ENCODE measurements at places on chromosomes 2 and 18.

DNA sequence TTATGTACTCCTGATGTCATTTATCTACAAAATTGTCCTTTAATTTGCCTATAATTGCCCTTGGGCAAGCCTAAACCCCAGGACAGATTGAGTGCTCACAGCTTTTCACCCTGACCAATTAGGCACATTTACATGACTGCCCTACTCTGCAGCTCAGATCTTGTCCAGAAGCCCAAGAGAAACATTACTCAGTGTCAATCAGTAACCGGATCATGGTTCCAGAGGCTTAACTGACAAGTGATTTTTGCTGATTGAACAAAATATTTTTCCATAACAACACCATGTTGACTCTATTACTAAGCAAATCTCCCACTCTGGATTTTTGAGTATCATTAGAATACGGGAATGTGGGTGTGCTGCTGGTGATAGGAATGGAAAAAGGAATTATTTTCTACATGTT, 465.4 kb upstream of the TNP1 start:
- DNase-seq = no peak

DNA sequence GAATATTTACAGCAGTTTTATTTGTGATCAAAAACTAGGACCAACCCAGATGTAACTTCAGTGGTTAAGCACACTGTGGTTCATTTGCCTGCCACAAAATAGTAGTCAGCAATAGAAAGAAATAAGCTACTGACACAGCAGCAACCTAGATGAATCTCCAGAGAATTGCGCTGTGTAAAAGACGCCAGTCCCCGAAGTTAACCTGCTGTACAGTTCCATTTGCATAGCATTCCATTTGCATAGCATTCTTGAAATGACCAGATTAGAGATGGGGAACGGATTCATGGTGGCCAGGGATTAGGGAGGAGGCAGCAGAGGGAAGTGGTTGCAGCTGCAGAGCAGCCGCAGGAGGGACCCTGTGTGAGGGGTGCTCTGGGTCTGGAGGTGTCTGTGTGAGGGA, 39.3 kb upstream of the NFATC1 start:
- DNase-seq = no peak

DNA sequence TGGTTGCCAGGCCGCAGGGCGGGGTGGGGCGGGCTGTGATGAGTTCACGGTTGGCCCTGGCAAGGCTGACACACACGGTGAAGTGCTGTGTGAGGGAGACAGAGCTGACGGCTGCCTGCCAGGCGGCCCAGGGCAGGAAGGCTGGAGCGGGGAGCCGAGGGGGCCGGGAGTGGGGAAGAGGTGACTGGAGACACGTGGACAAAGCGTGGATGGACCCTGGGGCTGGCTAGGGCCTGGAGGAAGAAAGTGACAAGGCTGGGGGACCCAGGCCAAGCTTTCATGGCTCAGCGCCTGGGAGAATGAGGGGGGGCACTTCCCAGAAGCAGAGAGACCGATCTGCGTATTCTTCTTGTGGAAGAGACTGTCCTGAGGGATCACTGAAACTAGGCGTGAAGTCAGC, 123.2 kb downstream of the DYSF start:
- DNase-seq = no peak

DNA sequence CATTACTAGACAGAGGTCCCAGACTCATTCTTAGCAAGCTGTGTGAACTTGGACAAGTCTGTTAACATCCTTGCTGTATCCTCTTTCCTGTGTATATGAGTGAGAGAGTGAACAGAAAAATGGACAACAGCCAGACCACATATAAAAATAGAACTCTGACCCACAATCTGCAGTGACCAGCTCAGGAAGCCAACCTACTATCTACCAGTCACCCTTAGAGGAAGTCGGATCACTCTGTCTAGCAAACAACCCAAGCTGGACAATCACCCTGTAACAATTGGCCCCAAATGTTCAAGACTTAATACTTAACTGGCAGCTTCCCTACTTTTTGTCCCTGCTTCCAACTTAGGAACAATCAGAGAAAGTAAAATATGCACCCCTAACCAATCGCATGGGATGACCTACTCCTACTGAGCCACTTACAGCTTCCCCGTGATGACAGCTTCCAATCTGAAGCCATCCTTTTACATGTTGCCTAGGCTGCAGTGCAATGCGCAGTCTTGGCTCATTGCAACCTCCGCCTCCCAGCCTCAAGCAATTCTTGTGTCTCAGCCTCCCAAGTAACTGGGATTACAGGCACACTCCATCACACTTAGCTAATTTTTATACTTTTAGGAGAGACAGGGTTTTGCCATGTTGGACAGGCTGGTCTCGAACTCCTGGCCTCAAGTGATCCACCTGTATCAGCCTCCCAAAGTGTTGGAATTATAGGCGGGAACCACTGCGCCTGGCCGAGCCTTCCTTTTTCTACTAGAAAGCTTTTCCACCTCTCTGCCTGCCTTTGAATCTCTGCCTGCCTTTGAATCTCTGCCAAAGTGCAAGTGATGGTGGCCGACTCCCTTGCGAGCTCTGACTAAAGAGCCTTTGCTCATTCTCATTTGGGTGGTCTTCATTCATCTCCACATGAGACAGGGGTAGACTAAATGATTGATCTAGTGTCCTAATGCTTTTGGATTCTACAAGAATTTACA, 158.3 kb upstream of the NDUFV2 start:
- no peak for DNase-seq

DNA sequence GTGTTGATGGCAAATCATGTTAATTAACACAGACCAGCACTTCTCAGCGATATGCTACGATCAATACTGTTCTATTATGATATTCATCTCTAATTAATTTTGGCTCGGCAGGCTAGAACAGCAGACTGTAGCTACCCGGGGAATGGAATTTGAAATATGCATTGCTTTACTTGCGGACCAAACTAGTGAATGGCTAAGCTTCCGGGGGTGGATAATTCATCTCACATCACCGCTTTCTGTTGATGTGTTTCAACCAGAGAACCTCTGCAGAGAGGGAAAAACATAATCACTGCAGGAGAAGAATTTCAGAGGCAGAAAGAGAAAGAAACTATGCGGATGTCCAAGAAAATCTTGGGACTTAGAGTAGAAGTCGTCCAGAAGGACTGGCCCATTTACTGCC, 490.9 kb downstream of the STK39 start:
- no peak for DNase-seq

- DNase-seq = no peak
Measured at GRCh38 chr2:169928463-169928864, 101.2 kb downstream of the UBR3 start.

GRCh38 chr18:13176847-13177246, 41.7 kb upstream of the LDLRAD4 start:
- DNase-seq = no peak

- peak; percentile 23 for DNase-seq
Measured at GRCh38 chr2:230327418-230328154, 593 bp downstream of the SP140L start.

DNA sequence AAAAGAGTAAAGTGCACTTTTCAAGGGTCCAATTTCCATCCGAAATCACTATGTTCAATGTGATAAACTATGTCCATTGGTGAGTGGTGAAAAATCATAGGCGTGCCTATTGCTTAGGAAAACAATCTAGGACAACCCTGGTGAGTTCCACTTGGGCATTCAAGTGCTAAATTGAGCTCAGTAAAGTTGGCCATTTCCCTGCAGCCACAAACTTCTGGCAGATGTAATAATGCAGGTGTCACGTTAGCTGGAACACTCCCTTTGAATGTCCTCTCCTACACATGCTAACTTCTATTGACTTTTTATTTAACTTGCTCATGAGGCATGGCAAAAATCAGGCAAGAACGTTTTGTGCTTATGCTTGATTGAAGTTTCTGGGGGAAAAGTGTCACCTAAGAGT, 67.1 kb downstream of the CPS1 start:
- no peak for DNase-seq

DNA sequence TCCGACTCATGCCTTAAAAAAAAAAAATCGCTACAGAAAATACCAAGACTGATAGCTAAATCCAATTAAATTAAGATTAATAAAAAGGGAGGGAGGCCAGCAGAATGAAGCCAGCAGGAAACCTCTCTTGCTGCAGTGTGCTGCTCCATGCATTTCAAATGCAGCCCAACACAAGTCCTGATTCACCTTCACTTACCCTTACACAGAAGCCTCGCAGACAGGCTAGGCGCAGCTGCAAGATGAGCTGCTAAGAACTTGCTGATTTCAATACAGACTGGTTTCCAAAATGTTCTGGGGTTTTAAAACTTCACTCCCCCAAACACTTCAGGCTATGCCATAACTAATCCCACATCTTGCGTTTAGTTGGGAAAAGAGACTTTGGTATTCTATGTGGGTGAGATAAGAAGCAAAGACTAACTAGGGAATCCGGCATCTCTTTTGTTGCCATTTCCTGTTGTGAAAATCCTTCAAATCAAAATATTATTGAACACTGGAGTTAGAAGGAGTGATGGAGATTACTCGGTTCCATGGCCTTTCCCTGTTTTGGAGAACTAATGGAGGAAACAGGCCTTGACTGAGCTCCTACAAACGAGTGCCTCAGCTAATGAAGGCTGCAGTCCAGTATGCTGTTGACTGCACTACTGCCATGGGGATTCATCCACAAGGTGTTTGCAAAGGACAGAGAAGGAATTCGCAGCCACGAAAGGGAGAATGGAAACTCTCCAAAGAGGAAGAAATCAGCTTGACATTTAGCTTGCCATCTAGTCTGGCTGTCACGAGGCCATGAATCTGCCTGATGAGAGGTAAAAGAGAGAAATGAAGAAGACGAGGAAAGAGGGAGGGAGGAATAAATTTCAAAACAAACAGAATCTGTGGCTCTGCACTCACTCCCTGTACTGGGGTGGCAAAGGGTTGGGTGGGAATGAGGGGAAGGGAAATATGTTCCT, 67.3 kb downstream of the CLHC1 start:
- no peak for DNase-seq

GRCh38 chr2:196823750-196824522, 14.8 kb upstream of the C2orf66 start:
- no peak for DNase-seq

- DNase-seq = peak; percentile 68
Measured at GRCh38 chr2:43142921-43143438, 83.4 kb downstream of the ZFP36L2 start.

DNA sequence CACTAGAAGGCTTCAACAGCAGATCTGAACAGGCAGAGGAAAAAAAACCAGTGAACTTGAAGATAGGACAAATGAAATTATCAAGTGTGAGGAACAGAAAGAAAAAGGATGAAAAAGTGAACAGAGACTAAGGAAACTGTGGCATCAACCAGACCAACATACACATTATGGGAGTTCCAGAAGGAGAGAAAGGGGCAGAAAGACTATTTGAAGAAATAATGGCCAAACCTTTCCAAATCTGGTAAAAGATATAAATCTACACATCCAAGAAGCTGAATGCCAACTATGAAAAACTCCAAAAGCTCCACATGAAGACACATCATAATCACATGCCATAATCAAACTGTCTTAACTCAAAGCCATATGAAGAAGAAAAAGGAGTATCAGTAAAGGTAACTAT, 79.8 kb downstream of the ROCK1 start:
- no peak for DNase-seq

GRCh38 chr2:132645176-132645575, 24.8 kb downstream of the LYPD1 start:
- DNase-seq = no peak

GRCh38 chr18:78305789-78306188, 673.8 kb upstream of the SALL3 start:
- no peak for DNase-seq

- DNase-seq = no peak
Measured at GRCh38 chr2:68968221-68968620, 6.2 kb upstream of the GKN1 start.

DNA sequence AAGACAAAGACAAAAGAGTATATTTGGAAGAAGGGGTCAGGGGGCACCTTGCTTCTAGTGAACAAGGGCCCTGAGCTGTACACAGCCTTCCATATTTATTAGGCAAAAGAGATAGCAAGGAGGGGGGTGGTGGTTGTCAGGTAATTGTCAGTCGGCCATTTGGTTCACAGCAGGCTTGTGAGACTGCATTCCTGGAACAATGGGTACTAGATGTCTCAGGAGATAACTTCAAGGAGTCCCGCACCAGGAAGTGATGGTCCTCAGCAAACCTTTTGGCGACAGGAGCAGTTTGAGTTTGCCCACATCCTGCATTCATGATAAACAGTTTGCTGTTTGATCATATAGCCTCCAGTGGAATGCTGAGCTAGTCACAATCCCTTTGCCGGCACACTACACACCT, 376.4 kb upstream of the RAB12 start:
- no peak for DNase-seq

GRCh38 chr2:62856228-62857040, 150.9 kb downstream of the EHBP1 start:
- DNase-seq = no peak

GRCh38 chr2:152738438-152738837, 20.0 kb downstream of the ARL6IP6 start:
- no peak for DNase-seq

DNA sequence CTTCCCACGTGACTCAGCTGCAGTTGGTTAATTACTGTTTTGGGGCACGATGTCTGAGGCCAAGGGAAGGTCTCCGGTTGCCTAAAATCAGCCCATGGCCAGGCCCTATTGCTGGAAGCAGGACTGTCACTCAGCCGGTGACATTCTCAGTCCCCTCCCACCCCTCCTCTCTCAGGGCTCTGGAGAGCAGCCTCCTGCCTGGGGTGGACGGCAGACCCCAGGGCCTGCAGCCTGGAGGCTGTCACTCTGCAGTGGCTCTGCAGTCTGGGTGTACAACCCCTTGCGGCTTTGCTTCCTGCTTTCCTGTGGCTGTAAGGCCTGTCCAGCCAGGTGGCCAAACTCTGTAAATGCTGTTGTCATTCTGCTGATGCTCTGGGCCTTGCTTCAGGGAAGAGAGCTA, 32.8 kb downstream of the ZBTB7C start:
- no peak for DNase-seq

DNA sequence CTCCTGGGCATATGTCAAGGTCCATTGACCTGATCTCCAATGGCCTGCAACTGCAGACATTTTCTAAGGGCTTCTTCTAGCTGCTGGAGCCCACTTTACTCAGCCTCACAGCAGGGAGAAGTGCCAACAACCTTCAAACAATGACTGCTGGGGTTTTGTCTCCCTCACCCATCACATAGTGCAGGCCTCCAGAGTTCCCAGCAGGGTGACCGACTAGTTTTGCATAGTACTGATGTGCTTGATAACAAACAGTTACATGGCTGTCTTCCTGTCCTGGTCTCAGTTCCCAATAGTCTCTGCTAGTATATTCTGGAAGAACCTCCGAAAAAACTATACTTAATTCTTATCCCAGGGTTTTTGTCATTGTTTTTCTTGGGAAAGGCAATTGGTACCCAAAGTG, 10.4 kb upstream of the NETO1 start:
- DNase-seq = no peak

GRCh38 chr2:97906307-97906706, 89.4 kb downstream of the TMEM131 start:
- no peak for DNase-seq

DNA sequence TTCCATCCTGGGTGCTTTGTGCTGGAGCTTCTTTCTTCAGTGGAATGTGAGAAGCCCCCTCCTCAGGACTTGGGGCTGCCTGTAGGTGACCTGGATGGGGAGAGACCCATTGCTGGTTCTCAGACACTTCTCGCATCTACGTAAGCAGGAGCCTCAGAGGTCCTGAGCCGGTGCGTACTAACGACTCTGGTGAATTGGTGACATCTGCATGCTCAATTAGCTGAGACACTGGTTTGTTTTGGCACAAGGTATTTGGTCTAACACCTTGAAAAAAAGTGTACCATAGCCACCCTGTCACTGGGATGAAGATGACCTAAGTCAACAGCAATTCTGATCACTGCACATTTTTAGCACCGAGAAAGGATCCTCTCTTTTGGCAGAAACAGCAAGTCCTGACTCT, 57.7 kb downstream of the LRRC30 start:
- DNase-seq = no peak
